AG10803 (cell line): ENCODE measurements at places on chromosomes 1 and 21.

DNA sequence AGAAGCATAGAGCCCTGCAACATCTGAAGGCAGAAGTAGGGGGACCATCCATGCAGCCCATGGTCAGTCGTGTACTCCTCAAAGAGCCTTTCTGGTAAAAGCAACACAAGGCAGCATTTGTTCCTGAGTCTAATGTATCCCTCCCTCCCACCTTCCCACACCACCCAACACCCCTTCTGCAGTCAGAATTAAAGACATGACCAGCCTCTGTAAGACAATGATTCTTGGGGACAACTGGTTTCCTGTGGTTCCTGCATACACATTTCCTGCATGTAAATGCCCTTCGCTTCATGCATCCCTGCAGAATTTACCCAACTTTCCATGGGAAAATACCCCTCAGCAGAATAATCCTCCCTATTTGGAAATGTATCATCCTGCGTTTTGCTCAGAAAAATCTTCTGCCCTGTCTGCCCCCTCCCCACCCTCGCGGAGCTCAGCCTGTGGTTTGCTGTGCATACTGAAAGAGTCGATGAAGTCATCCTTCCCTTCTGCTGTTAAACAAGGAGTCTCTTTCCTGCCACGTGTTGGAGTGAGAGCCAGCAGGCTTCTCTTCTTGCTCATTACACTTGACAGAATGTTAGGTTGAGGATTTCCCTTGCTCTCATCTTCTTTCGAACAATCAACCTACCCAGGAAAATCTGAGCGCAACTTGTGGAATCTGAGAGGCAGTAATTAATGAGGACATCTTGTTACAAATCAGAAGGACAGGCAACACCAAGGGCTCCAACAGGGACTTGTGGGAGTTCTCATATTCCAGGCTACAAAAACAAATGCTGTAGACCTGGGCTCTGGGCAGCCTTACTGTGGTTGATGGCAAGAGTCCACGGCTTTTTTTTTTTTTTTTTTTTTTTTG lies 4.7 kb downstream of the TNN start:
- peak; percentile 86 for DNase-seq

DNA sequence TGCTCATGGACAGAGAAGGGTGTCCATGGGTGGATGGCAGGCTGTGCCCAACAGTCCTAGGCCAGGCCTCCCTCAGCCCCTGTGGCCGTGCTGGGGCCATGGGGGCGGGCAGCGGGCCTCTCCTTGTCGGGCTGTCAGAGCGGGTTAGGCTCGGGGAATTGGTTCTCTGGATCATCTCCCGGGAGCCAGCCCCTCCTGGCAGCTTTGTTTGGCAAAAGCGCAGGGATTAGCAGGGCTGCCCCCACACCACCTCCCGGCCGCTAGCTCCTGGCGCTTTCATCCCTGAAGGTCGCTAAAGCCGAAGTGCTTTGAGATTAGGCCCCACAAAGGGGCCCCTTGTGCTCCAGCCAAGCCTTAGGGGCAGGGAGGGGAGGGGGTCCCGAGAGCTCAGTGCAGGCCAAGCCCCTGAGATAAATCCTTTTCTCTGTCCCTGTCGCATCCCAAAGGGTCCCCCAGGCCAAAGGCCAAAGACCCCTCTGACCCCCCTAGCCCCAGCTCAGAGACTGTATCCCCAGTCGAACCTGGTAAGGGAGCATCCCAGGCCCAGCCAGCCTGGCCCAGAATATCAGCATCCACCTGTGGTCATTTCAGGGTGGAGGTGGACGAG lies 9.8 kb upstream of the DMBX1 start:
- DNase-seq, result no peak

DNA sequence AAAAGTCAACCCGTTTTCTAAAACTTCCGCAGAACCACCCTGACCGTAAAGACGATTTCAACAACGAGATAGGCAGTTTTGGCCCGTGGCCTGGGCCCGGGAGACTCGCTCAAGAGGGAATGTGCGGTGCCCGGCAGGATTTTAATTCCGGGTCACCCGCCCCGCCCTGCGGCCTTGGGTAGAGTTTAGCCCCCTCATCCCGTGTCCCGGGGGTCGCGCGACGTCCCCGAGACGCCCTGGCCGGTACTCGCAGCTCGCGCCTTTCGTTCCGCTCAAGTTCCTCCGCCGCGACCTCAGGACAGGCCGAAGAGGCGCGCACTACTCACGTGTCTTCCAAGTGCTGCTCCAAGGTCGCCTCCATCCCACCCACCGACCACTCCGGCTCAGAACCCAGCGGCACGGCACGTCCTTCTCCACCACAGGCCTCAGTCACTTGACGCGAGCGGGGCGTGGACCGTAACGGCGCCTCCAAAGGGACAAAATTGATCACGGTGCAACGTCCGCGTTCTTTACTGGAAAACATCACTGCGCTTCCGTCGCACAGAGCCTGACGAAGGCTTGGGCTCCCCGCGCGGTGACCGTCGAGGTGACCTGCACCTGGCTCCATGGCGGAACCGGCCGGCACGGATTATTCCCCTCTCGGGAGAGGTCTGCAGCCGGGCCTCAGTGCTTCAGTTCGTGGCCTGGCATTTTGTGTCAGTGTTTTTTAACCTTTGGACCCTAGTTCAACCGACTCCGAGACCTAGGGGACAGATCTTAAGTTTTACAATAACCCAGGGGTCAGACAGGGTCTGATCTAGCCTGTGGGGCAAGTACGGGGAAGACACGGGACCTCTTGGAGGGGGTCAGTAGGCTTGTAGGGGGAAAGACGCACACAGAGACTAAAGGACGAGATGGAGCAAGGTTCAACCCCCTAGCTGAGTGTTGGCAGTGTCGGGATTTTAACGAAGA lies at the start of gene LAMTOR5:
LAMTOR5 (minus strand) TSS at position 435 of the 951 bp plus-strand sequence; CDS start at position 361, 74 bp downstream.
- peak; percentile 91 for DNase-seq

DNA sequence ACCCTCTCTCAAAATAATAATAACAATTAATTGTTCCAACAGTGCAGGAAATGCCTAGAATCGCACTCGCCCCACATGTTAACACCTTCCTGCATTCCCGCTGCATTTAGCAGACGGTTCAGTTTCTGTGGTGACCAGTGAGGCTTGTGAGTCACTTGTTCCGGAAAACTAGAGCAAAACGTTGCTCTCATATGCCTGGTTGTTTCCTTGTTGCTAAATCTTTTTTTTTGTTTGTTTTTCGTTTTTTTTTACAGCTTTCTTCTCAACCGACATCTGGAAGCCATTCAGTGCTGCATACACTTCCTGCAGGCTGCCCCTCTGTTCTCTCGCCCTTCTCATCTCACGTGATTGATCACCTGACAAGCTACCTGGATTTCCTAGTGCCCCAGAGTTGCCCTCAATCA lies 56.9 kb upstream of the TMPRSS2 start:
- peak; percentile 90 for DNase-seq

- no peak for DNase-seq
Measured at GRCh38 chr1:1624443-1625403, 7.2 kb upstream of the MMP23B start.

DNA sequence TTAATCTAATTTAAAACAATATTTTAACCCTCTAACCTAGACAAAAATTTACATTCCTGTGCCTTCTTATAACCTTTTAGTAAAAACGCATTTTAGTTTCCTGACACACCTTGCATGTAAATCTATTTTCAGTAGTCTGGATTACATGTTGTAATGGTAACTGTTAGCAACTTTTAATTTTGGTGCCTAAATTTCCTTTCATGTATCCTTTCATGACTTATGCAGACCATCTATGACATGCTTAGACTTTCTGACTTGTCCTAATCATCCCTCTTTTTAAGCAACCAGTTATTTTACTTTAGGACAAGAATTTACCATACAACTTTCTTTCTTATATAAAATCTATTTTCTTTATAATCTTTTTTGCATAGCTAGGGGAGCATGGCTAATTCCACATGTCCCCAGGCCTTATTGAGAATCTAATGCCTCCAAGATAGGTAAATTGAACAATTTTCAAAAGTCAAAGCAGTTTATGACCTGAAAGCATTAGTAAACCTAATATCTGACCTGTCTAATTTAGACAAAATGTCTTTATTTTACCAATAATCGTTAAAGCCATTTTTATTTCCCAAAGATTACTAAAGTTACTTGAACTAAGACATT lies 57.5 kb upstream of the IL12RB2 start:
- no peak for DNase-seq

DNA sequence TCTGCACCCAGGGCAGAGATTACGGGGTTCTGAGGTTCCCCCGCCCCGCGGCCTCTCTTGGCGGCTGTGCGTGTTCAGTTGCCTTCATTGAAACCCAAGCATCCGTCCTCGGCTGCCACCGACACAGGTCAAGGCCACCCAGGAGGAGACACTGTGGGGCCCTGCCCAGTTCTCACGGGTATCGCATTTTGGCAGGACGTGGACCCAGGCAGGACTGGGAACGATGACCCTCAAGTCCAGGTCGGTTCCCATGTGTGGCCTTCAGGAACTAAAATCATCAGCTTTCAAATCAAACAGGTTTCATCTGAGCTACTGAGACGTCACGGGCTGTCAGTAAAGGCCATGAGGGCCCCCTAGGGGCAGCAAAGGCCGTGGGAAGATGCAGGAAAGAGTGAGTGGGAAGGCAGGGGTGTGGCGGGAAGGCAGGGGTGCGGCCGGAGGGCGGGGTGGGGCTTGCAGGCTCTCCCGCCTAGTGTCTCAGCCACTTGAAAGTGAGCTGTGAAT lies 7.0 kb upstream of the C1orf174 start:
- DNase-seq, result no peak

DNA sequence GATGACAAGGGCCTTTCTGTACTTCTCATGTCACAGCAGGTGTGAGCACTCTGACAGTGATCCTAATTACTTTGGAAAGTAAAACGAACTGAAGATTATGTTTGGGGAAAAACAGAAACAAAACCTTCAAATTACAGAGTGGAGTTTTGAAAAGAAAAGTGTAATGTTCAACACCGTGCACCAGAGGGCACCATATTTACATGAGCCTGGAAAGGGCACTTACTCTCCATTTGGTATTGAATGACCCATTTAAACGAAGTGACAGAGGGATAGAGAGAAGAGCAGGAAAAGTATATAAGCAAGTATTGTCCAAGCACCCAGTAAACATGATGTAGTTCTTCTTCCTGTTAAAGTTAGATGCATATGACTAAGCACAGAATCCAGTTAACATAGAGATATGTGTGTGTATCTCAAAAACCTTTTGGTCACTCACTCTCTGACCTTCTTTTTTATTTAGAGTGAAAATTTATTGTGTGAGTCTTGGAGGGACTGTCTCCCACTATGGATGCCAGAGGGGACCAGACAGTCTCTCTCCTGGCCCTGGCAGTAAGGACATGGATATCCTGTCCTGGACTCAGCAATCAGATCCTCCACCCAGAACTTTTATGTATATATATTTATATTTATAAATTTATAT lies 3.8 kb upstream of the RGSL1 start:
- DNase-seq, result peak; percentile 55

DNA sequence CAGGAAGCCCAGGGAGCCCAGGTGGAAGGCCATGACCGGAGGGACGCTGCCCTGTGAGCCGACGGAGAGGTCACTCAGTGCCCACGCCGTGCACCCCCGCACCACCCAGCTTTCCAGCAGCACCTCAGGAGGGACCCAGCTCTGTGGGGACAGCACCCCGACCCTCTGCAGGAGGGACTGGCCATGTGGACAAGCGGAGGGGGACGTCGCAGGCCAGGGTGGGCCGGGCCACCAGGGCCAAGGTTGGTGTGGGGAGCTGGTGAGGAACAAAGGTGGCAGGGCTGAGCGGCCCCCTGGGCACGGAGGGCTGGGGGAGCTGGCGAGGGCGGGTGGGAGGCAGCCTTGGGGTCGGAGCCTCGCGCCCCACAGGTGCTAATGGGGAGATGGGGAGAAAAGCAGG lies 22.8 kb downstream of the NADK start:
- DNase-seq, result no peak

GRCh38 chr1:53145942-53146708 lies 3.7 kb upstream of the SLC1A7 start:
- peak; percentile 100 for DNase-seq

DNA sequence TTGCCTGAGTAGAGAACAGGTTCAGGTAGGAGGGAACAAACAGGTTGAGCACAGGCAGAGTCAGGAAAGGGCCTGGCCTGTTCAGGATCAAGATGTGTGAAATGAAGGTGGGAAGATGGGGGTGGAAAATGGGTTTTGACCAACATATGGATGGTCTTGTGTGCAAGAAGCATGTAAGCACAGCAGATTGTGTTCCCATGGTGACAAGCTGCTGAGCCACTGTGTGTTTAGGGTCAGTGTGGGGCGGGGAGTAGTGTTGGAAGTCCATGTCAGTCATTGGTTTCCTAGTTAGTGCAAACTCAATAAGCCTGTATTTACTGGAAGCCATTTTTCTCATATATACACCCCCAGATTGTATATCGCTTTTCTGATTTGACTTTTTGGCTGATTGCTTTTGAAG lies 111.9 kb downstream of the CAMTA1 start:
- no peak for DNase-seq

DNA sequence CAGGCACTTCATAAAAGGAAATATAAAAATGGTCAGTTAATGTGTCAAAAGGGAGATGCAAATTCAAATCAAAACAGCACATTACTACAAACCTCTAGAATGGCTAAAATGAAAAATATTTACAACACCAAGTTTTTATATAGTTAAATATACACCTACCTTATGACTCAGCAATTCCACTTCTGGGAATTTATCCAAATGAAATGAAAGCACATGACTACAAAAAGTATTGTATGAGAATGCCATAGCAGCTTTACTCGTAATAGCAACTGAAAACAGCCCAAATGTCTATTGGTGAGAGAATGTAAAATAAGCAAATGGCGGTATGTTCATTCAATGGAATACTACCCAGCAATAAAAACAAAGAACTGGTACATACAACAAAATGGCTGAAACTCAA lies 175.8 kb upstream of the SPAG17 start:
- DNase-seq, result peak; percentile 63

- no peak for DNase-seq
Measured at GRCh38 chr21:42266971-42267556, 48.1 kb downstream of the ABCG1 start.

GRCh38 chr1:160777486-160778089 lies 18.4 kb upstream of the LY9 start:
- DNase-seq, result no peak

DNA sequence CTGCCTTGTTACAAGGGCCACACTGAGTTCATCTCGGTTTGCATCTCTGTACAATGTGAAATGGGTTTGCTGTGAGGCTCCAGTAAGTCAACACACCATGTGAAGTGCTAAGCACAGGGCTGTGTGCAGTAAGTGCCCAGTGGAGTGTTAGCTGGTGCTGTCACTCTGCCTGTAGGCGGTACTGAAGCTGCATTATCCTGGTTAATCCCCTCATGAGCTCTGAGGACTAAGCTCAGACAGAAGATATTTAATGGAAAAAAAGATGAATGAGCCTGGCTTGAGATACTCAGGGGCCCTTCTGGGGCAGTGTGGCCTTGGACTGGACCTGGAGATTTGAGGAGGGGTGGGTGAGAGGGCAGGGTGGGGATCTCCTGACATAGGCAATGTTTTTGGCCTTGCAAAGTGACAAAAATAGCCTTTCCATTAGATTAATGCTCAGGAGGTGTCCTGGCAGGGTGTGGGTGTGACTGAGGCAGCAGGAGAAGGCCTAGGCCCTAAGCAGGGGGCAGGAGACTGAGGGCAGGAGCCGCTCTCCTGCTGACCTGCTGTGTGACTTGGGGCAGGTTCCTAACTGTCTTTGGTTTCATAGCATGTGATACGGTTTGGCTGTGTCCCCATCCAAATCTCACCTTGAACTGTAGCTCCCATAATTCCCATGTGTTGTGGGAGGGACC lies 570.5 kb downstream of the PTPRU start:
- DNase-seq, result no peak
